Right ventricle myocardium inferior (tissue), 1 donor: ENCODE measurements at places on chromosomes 11 and 22. TPM values are rescaled to one million over a fixed set of nuclear protein-coding genes. Genes with fewer than 3 reads are reported as not detected.

The TAF1D gene
- total RNA-seq = 32.4 TPM

The OR5L2 gene
- not detected for total RNA-seq

The APOBEC3G gene
- total RNA-seq = 3.3 TPM

The SLC17A6 gene
- total RNA-seq = not detected

The SEPTIN3 gene
- 0.08 TPM for total RNA-seq

The SYCE3 gene
- total RNA-seq = not detected

The GAL gene
- total RNA-seq = not detected

The INCENP gene
- total RNA-seq = 10.5 TPM

The CASP5 gene
- total RNA-seq = not detected

The OR51E2 gene
- total RNA-seq = 0.30 TPM

The HBD gene
- total RNA-seq = not detected

The TRIM6 gene
- 0.84 TPM for total RNA-seq
